ENCODE measurements at places on chromosomes 13 and 19.

GRCh38 chr19:55348317-55349034 is 6.0 kb downstream of the COX6B2 start:
- no peak for DNase-seq

- peak; percentile 36 for DNase-seq
These were observed 3.1 kb upstream of the FFAR1 start for GRCh38 chr19:35344511-35345031.

GRCh38 chr13:60453490-60453889 is 56.5 kb downstream of the TDRD3 start:
- DNase-seq = no peak

DNA sequence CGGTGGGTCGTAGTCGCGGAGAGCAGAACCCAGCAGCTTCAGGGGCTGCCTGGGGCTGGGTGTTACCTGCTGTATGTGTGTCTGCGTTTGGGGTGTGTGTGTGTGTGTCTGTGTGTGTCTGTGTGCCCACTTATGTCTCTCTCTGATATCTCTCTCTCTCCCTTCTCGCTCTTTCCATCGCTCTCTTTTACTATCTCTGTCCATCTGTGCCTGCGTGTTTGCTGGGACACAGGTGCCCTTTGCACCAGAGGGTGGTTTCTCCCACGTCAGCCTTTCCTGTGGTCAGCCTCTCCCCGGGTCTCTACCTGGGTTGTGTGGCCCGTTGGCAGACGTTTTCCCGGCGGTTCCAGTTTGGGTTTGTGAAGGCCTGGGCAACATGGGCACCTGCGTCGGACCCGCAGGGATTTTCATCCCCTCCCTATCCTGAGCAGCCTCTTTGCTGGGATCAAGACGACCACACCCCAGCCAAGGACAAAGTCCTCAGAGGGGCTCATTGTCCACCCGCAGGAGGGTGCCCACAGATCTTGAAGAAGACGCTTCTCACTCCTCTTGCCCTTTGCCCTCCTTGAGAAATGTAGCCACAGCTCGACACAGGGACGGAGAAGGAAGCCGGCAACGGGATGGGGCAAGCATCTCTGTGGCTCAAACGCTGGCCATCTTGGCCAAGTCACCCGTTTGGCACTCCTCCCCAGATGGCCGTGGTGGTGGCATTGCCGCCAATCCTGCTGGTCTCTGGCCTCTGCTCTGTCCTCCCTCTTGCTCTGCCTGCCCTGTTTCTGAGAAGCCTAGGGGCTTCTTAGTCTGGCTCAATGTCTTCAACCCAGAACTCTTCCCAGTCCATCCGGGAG is 43.3 kb downstream of the ZNF146 start:
- DNase-seq = no peak

- DNase-seq = no peak
These were observed 65.8 kb upstream of the SERP2 start for GRCh38 chr13:44307844-44308243.

DNA sequence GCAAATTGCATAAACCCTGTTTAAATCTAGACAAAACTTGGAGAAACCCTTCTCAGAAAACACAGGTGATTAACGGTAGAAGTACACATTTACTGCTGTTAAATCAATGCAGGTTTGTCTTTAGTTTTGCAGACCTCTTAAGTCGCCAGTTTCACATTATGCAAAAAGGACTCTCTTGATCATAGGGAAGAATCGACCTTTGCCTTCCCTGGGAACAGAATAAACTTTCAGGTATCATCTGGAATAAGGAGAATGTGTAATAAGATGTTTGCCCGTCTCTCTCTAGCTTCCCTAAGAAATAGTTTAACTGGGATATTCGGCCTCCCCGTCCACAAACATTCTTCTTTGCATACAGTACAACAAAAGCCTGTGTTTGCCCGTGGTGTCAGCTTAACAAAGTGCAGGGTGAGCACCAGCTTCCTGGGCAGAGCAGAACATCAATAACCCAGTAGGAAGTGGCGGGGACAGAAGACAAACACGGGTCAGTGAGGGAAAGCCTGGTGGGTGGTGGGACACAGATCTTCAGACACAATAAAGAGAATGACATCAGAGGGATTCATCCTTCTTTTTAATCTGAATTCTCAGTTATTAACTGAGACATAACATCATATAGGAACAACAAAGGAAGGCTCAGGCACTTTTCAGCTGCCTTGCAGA is 1077.7 kb upstream of the SLC10A2 start:
- no peak for DNase-seq

- no peak for DNase-seq
These were observed 65.5 kb downstream of the ERCC5 start for GRCh38 chr13:102911336-102911735.

DNA sequence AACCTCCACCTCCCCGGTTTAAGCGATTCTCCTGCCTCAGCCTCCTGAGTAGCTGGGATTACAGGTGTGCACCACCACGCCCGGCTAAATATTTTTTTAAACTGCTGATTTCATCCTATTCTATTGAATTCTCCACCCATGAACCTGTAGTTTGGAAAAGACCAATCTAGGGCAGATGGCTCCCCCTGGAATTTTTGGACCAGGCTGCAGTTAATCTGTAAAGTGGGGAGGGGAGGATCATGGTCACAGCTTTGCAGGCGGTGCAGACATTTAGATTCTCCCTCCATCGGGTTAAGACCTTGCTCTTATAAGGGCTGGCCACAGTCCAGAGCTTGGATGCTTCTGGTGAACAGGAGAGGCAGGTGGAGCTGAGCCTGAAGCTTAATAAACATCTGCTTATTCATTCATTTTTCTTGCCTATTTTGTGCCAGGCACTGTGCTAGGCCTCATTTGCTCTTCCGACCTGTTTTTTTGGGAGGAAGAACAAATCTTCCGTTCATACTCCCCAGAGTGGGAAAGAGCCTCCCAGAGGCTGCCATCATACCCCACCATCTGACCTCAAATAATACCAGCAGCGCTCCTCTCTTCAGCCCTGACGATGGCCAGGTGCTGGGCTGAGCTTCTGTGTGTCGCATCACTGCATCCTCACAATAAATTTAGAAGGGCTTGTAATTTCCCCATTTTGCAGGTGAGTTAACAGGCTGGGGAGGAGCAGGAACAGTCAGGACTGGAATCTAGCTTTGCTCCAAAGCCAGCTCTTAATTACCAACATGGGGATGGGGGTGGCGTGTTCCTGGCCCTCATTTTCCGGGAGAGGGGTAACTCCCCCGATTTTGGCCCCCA is 902 bp upstream of the CCDC106 start:
- DNase-seq = no peak

- DNase-seq = no peak
These were observed 236.6 kb upstream of the MAB21L1 start for GRCh38 chr13:35712907-35713761.

GRCh38 chr19:46906221-46906620 is 45.4 kb downstream of the ARHGAP35 start:
- DNase-seq = peak; percentile 5

GRCh38 chr19:4559569-4559968 is at the start of gene SEMA6B:
Gene SEMA6B (minus strand): TSS chr19:4559684. CDS start chr19:4558457, 1,227 bp downstream.
- DNase-seq = peak; percentile 71

DNA sequence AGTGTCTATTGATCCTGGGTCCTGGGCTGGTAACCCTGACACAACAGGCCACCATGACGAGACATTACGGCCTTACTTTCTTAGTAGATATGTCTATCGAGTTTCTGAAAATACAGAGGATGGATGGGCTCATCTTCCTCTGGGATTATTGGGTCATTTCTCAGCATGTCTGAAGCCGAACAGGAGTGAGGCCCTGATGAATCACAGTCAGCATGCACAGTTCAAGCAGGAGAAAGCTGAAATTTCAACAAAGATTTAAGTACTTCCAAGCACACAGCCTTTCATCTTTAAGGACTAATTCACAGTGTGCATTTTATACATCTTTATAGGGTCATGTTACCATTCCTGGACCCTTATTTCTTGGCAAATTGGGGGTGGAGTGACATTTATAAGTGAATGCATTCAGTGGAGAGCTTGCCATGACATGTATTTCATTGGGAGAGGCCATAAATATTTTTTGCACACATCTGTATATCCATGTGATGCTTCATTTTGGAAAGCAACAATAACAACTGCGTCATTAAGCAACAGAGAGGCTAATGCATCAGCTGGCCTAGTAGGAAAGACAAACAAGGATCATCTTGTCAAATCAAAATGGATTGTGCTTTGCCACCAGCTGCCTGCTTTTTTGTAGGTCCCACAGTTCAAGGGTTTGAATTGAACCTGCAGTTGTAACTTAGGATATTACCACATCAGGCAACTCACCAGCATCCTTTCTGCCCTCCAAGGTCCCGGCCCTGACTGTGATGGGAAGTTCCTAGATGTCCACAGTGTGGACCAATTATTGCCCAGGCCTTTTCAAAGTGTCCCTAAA is 143.5 kb downstream of the DNAJC15 start:
- no peak for DNase-seq

- no peak for DNase-seq
These were observed 44.4 kb downstream of the CCNA1 start for GRCh38 chr13:36476661-36477060.

- no peak for DNase-seq
These were observed 88.4 kb upstream of the OXGR1 start for GRCh38 chr13:97082461-97083207.

DNA sequence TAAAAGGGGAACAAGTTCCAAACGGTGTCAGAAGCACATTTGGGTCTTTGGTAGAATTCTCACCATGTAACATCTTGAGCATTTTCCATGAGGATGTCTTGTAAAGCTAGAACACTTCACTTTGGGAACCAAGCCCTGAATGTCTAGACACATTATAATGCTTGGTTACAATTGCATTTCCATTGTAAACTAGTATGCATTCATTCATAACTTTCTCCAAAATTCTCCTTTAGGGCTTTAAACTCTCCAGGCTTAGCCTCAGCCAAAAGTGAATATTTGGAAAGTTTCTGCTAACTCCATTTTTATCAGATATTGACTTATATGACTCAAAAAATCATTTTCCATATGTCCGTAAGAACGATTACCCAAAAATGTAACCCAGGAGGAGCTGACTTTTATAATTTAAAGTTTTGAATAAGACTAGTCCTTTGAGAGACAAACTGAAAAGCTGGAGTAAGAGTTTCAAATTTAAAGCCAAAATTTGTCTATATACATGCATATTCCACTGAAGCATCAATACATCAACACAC is 1170.4 kb downstream of the EFNB2 start:
- no peak for DNase-seq

- DNase-seq = no peak
These were observed 12.9 kb downstream of the COL4A2 start for GRCh38 chr13:110319774-110320509.

DNA sequence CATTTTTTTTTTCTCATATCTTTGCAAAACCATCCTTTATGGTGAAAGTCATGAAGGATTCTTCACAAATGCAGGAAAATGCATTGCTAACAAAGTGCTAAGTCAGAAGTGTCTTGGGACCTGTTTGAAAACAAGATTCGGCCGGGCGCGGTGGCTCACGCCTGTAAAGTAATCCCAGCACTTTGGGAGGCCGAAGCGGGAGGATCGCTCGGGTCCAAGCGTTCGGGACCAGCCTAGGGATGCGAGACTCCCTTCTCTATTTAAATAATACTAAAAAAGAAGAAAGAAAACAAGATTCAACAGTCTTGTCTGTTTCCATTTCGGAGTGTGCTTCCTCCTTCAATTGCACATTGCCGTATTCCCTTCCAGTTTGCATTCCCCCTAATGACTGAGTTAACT is 819 bp downstream of the EID2B start:
- DNase-seq = peak; percentile 49

DNA sequence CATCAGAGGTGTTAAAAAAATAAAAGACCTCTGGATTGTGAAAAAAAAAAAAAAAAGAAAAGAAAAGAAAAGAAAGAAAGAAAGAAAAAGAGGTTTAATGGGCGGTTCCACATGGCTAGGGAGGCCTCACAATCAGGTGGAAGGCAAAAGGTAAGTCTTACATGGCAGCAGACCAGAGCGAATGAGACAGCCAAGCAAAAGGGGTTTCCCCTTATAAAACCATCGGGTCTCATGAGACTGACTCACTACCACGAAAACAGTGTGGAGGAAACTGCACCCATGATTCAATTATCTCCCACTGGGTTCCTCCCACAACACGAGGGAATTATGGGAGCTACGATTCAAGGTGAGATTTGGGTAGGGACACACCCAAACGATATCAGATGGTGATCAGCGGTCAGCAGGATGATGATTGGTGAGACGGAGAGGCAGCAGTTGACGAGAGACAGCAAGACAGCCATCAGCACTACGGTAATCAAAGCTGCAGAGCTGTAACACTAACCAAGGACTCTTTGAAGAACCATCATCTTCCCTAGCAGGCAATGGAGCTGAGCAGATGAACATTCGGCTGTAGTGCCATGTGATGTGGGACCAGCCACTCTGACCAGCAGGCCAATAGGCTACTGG is 3.9 kb upstream of the CD209 start:
- no peak for DNase-seq
